ENCODE measurements at places on chromosomes 3 and 15. TPM values are rescaled to one million over a fixed set of nuclear protein-coding genes. Genes with fewer than 3 reads are reported as not detected.

NR2E3 gene
- total RNA-seq = not detected

LYZL4 gene
- not detected for total RNA-seq

FRMD5 gene
- 3.2 TPM for total RNA-seq

GHSR gene
- total RNA-seq = not detected

CELSR3 gene
- total RNA-seq = 4.5 TPM

DNA sequence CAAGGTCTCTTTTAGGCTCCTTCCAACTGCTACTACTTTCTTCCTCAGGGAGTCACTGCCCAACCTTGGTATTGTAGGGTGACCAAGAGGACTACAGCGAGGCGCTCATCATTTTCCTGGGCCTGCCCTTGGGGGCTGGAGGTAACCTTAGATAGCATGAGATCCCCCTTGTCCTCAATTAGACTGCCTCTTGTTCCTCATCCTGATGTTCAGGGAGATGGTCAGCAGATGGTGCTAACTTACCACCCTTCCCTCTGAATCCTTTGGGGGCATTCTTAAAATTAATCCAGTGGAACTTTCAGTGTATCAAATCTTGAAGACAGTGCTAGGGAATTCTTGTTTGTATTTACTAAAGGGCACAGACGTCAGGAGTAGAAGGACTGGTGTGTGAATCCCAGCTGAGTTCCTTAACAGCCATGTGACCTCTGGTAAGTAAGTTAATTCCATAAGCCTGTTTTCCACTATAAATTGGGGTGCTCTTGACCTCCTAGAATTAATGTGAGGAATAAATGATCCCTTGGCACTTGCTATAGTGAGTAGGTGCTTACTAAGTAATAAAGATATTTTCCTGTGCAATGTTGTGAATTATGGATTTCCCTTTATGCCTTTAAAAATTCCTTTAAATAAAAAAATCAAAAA is 4.1 kb upstream of the CLPX start:
- peak; percentile 60 for DNase-seq

DNA sequence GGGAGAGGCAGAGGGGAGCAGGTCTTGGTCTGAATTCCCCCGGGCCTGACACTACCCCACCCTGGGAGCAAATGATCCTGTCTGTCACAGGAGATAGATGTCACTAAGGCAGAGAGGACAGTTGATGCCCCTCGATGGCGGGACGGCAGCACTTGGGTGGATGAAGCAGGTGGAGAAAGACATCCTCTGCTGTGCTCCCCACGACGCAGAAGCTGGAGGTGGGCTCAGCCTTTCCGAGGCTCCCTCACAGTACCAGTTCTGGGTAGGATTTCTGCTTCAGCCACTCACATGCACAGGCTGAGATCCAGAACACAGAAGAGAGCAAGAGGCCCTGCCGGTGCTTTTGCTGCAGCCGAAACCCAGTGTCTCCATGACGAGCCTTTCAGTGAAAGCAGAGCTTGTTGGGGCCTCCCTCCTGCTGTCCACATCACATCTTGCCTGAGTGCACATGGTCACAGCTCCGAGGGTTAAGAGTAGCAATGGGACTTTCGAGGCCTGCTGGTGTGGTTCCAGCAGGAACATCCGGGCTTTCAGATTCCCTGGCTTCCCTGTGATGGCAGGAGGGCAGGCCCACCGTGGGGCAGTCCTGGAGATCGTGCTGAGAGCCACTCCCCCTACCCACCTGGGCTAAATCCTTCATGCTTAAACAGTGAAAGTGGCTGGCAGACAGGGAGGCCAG is 107.3 kb upstream of the PRR20G start:
- DNase-seq = no peak

CLDN18 gene
- total RNA-seq = not detected

ELL3 gene
- total RNA-seq = 1.3 TPM

VWA5B2 gene
- not detected for total RNA-seq

DNA sequence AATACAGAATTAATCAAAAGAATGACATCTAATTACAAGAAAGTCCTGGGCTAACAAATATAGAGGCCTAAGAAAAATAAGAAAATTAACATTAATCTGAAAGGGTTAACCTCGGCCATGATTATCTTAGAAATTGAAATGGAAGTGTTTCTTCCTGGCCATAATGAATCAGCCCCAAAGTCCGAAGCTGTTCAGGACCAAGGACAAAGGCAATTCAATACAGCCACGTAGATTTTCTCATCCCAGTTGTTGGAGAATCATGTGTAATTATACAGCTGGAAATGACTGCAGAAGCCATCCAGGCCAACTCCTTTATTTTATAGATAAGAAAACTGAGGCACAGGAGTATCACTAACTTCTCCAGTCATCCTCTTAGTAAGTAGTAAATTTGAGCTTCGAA is 38.0 kb upstream of the GBE1 start:
- DNase-seq = peak; percentile 4

DNA sequence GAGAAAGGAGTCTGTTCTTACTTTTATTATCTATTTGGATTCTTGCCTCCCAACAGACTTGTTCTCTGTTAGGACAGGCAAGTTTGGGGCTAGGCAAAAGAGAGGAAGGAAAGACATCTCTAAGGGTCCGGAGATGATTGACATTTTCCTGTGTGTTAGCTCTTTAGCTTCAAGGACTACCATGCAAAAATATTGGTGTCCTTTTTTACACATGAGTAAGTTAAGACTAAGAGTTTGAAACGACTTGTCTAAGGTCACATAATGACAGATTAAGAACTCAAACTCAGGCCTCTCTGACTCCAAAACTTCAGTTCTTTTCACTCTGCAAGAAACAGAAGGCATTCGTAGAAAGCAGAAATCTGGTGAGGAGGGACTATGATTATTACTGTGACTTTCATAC is 5.9 kb downstream of the LMCD1 start:
- DNase-seq = no peak

- no peak for DNase-seq
Measured at GRCh38 chr15:81152339-81152738, 18.3 kb downstream of the CFAP161 start.

GRCh38 chr3:28042707-28043106 is 198.7 kb upstream of the CMC1 start:
- no peak for DNase-seq

DNA sequence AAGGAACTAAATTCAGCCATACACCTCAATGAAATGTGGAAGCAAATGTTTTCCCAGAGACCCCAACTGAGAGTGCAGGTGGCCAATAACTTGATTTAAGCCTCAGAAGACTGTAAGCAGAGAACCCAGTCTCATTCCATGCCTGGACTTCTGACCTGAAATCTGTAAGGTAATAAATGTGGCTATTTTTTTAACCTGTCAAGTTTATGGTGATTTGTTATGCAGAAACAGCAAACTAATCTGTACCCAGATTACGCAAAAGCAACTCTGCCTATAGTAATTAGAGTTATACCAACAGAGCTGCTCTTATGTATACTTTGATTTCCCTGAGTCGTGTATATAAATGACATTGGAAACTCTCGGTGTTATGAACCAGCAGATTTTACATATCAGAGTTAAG is 534.0 kb upstream of the NAALADL2 start:
- no peak for DNase-seq

PDE12 gene
- 22.7 TPM for total RNA-seq

- no peak for DNase-seq
Measured at GRCh38 chr3:72068621-72069020, 283.7 kb upstream of the PROK2 start.

- DNase-seq = no peak
Measured at GRCh38 chr3:133703915-133704314, 42.2 kb upstream of the TOPBP1 start.

- DNase-seq = no peak
Measured at GRCh38 chr15:37528432-37528831, 406.0 kb upstream of the TMCO5A start.

DNA sequence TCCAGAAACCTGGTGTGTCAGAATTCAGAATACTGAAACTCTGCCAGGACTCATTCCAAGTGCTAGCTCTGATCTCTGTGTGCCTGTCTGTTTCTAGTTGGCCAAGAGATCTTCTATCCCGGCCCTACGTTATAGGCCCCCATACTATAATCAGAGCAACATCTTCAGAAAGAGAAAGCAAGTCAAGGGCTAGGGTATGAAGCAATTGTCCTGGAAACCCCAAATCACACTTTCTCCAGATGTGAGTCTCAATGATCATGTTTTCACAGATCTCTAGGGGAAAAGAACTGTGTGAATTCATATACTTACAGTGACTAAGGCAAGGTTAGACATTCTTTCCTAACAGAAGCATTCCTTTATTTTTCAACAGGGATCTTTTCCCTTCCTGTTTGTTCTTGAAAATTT is 309.7 kb downstream of the SLC9A9 start:
- DNase-seq = peak; percentile 87

GRCh38 chr3:151008699-151009098 is 36.2 kb upstream of the CLRN1 start:
- DNase-seq = peak; percentile 41

ROBO2 gene
- total RNA-seq = not detected

DNA sequence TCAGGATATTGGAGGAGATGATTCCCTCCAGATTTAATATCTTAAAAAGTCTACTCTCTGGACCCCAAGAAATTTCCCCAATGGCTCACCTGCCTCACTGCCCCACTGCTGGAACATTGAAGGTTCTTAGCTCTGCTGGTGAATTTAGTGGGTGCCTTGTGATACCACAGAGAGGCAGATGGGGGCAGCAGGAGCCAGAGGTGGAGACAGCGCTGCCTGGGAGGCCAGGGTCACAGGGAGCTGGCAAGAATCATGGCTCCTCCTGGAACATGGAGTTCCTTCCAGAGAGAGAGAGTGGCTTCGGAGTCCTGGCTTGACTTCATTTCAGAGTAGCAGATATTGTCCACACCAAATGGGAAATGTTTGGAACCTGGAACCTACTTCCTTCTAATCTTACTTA is 263.5 kb upstream of the CFAP20DC start:
- peak; percentile 41 for DNase-seq

DNA sequence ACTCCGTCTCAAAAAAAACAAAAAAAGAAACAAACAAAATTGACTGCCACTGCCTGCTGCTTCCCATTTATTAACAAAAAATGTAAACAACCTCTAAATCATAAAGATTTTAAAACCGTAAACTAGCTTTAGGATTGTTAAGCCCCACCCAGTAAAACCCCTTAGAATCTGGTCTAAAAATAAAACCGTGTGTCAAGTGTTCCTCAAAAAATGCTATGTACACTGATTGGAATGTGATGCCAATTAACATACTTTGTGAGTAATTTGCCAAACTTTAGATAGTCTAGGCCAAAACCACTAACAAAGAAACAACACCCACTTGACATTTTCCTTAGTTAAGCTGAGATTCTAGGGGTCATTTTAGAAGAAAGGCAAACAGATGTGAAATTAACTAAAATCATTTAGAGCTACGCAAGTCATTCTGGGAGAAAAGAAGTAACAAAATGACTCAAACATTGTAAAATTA is 5.3 kb downstream of the RAF1 start:
- DNase-seq = peak; percentile 69

FILIP1L gene
- 2.2 TPM for total RNA-seq

- DNase-seq = peak; percentile 96
Measured at GRCh38 chr3:99783011-99783573, 34.6 kb upstream of the CMSS1 start.

TRH gene
- not detected for total RNA-seq

- DNase-seq = no peak
Measured at GRCh38 chr3:74582982-74583381, 31.5 kb downstream of the CNTN3 start.

- no peak for DNase-seq
Measured at GRCh38 chr15:72033285-72033684, 84.7 kb downstream of the MYO9A start.

DNA sequence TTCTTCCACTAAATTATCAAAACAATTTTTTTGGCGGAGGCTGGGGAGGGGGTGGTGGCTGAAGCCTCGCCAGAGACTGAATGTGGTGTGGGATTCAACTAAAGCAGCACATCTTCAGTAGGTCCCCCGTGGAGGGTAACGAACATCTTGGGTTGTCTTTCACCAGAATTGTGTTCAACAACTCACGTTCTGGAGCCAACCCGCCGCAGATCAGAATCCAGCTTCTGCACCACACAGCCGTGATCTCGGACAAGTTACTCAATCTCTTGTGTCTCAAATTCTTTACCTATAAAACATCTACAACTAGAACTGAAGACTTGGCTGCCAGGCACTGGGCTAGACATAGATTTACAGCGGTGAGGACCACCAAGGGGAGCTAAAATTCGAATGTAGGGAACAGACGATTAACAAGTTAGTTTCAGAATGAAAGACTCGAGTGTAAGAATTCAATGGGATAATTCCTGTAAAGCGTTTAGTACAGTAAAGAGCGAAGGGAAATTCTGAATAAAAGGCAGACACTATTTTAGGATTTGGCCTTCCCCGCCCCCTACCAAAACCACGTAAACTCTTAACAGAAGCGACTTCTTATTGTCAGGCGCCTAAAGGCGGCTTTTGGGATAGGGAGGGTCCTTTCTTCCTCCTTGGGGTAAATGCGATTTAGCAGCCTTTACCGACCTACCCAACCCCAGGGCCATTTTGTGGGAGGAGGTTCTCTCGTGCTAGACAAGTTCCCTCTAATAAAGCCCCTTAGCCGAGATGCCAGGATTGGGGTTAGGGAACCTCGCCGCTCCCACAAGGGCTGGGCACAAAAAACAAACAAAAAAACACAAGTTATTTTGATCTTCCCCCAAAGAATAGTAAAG is 697 bp upstream of the RAB5A start:
- DNase-seq = no peak

DNA sequence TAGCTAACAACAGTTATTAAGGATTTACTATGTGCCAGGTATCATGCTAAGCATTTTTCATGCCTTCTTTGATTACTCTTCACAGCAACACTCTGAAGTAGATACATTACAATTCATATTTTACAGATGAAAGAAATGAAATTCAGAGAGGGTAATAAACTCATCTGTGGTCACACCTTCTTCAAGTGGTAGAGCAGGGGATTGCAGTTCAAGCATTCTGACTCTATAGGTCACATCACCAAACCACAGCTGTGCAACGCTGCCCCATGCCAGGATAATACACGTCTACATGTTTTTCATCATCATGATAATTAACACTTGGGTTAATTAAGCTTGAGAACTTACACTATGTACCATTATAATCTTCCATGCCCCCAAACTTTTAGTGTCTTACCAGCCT is 98.5 kb downstream of the LRRC3B start:
- no peak for DNase-seq

- no peak for DNase-seq
Measured at GRCh38 chr15:71469413-71469812, 340.9 kb upstream of the NR2E3 start.

- DNase-seq = peak; percentile 93
Measured at GRCh38 chr15:56805466-56806147, 72.3 kb upstream of the ZNF280D start.

RBP2 gene
- total RNA-seq = not detected

TMED3 gene
- total RNA-seq = 163 TPM

MCF2L2 gene
- 0.23 TPM for total RNA-seq

- no peak for DNase-seq
Measured at GRCh38 chr3:63613561-63613960, 38.9 kb upstream of the SNTN start.

BFSP2 gene
- not detected for total RNA-seq

CNTN4 gene
- total RNA-seq = not detected

DNA sequence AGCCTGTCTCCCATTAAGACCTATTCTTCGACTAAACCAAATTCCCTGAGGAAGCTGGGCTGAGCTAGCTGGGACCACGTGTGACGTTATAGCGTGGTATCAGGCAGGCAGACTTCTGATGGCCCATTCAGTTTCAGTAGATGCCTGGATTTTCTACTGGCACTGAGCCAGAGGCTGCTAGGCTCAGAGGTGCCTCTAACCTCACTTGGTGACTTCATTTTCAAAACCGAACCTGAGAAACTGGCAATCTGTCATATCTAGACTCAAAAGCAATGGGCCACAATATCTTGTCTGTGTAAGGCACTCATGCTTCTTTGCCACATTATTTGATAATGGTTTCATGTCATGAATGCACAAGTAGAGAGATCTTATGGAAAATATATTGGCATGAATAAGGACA is 352.1 kb upstream of the AZI2 start:
- DNase-seq = no peak
